Osteocyte (in vitro differentiated cells): ENCODE measurements at places on chromosomes 4 and X. TPM values are rescaled to one million over a fixed set of nuclear protein-coding genes. Genes with fewer than 3 reads are reported as not detected.

MAGEA4 gene
- total RNA-seq = not detected in 2 replicates

RHOXF2 gene
- total RNA-seq = not detected in 2 replicates

SSX4 gene
- total RNA-seq = not detected in 2 replicates

BGN gene
- 1,581 and 1,633 TPM in 2 replicates for total RNA-seq

VCX gene
- total RNA-seq = not detected in 2 replicates

PRDM5 gene
- total RNA-seq = 9.4 and 10.2 TPM in 2 replicates

CXCL11 gene
- total RNA-seq = not detected in 2 replicates

SOX3 gene
- not detected in 2 replicates for total RNA-seq

HPRT1 gene
- 14.6 and 18.2 TPM in 2 replicates for total RNA-seq

LPAR4 gene
- 2.4 and 2.6 TPM in 2 replicates for total RNA-seq

KDM6A gene
- 17.6 and 20.3 TPM in 2 replicates for total RNA-seq

GYPA gene
- not detected in 2 replicates for total RNA-seq

NEUROG2 gene
- total RNA-seq = not detected in 2 replicates

KLHL13 gene
- total RNA-seq = not detected in 2 replicates

PDE5A gene
- total RNA-seq = 9.1 and 10.9 TPM in 2 replicates

POLN gene
- 3.8 and 4.2 TPM in 2 replicates for total RNA-seq

ETDB gene
- total RNA-seq = not detected in 2 replicates

MUC7 gene
- not detected in 2 replicates for total RNA-seq

CDKL2 gene
- 2.3 and 5.0 TPM in 2 replicates for total RNA-seq

COL4A6 gene
- total RNA-seq = 36.2 and 36.9 TPM in 2 replicates

BMPR1B gene
- 1.5 and 2.4 TPM in 2 replicates for total RNA-seq

PGAM4 gene
- not detected in 2 replicates for total RNA-seq

UGT2B17 gene
- not detected in 2 replicates for total RNA-seq

GYPB gene
- total RNA-seq = not detected in 2 replicates

G6PD gene
- 103 and 108 TPM in 2 replicates for total RNA-seq

CNGA1 gene
- not detected in 2 replicates for total RNA-seq

FAAH2 gene
- 0.30 and 0.81 TPM in 2 replicates for total RNA-seq

EXOC1L gene
- not detected in 2 replicates for total RNA-seq

USO1 gene
- 67.6 and 69.6 TPM in 2 replicates for total RNA-seq

OPN1LW gene
- total RNA-seq = not detected in 2 replicates

CYLC1 gene
- total RNA-seq = not detected in 2 replicates

CORIN gene
- 1.6 and 2.6 TPM in 2 replicates for total RNA-seq

UNC5C gene
- 0.70 and 0.71 TPM in 2 replicates for total RNA-seq

ACTRT1 gene
- total RNA-seq = not detected in 2 replicates

FRMD7 gene
- 0.30 and 0.44 TPM in 2 replicates for total RNA-seq

PF4V1 gene
- total RNA-seq = 0.78 TPM in 1 of 2 replicates, not detected in the other

EXOC1 gene
- total RNA-seq = 31.8 and 33.3 TPM in 2 replicates

TCEAL6 gene
- total RNA-seq = not detected in 2 replicates

SSX2B gene
- not detected in 2 replicates for total RNA-seq

KLHL4 gene
- total RNA-seq = 0.38 and 0.63 TPM in 2 replicates

HPSE gene
- 4.9 and 6.1 TPM in 2 replicates for total RNA-seq

UPF3B gene
- total RNA-seq = 8.3 and 12.4 TPM in 2 replicates

CCSER1 gene
- 0.13 TPM in 1 of 2 replicates, not detected in the other for total RNA-seq
